ENCODE measurements at places on chromosomes 6 and 20.
A peak's percentile ranks its signal among the peaks of the same experiment; 100 is the strongest.

DNA sequence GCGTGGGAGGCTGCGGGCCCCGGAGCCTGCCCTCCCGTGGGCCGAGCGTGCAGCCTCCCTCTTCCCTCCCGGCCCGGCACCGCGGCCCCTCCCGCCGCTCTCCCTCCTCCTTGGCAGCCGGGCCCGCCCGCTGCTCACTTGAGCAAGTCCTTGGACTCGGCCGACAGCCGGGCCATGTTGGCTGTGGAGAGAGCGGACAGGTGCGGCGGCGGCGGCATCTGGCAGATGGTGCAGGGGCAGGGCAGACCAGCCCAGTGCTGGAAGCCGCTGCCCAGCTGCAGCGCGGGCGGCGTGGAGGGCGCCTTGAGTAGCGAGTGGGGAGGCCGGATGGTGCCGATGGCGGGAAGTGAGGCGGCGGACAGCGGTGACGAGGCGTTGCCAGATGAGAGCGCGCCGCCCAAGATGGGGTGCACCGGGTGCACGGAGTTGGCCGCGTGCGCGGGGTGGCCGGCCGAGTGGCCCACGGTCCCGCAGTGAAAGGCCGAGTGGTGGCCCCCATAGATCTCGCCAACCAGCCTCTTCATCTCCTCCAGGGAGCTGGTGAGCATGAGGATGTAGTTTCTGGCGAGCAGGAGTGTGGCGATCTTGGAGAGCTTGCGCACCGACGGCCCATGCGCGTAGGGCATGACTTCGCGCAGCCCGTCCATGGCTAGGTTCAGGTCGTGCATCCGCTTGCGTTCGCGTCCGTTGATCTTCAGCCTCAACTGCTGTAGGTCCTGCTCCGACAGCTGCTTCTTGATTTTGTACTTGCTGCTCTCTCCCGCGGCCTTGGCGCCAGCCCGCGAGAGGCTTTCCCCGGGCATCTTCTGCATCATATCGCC lies 766 bp downstream of the OLIG3 start:
- DNase-seq, result no peak

DNA sequence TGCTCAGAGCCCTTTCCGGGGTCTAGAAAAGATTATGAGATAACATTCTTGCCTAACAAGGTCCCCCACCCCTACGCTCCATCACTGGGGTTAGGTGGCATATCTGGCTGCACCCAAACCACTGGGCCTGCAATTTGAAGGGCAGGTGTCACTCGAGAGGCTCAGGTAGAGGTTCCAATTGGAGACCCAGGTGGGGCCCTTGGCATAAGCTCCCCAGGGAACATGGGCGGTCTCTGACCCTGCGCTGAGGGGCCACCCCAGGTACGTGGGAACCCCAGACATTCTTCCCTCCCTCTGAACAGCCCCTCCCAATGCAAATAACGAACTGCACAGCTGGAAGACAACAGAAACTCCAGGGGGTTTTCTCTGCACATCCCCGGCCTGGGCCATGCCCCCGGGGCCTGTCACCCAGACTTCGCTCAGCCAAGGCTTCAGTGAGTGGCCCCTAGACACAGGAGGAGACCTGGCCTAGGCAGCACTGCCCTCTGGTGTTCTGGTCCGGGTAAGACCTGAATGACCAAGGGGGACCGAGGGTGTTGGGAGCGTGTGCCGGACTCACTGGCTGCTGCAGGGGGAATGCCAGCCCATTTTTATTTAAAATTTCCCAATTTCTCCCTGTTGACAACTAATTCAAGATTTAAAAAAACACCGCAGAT lies 47.5 kb downstream of the DSTN start:
- no peak for DNase-seq

- DNase-seq, result no peak
These were observed 57.9 kb upstream of the AKAP12 start for GRCh38 chr6:151181706-151182363.

DNA sequence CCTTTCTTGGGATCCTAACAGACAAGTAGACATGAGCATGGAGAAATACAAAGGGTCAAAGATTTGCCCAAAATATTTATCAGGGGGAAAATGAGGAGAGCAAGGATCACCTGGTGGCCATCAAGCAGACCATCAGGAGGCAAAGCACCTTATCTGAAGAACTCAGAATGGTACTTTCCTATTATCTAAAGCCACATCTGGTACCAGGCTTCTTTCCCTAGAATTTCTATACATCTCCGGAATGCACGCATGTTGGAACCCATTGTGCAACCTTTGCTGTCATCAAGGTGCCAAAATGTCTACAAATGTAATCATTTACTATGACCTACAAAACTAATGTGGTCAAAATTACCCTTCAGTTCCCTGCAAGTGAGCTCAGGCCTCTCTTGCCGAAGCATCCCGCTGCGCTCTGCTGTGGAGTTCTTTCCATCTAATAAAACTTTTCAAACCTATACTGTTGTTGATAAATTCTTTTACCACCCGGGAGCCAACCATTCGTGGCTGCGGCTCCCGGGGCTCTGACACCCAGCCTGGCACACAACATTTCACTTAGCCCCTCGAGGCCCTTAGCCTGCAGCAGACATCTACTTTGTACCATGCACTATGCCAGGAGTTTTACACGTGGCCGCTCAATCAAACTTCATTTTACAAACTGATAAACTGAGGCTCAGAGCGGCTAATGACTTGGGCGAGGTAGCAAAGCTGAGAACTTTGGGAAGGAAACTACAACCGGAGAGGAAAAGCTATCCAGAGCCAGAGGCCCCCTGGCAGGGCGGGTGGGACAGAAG lies 3.8 kb upstream of the CPXM1 start:
- DNase-seq, result no peak

- DNase-seq, result no peak
These were observed 64.8 kb downstream of the IBTK start for GRCh38 chr6:82182756-82183155.

GRCh38 chr6:26029570-26029856 lies 57.7 kb upstream of the HFE start:
- DNase-seq, result no peak

- no peak for DNase-seq
These were observed 190.3 kb upstream of the PCSK2 start for GRCh38 chr20:17036541-17036940.

DNA sequence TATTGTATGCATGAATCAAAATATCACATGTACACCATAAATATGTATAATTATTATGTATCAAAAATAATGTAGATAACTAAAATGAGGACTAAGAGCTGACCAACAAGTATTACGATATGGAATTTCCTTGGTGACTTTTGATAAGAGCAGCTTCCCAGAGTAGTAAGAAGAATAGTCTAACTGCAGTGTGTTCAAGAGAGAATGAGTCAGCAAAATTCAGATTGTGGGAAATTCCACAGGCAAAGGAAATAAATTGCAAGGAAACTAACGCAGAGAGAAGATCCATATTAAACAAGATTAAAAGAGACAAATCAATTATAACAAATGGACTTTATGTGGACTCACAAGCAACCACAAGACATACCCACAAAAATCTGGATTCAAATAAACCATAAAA lies 26.4 kb downstream of the FRK start:
- DNase-seq, result no peak

GRCh38 chr20:9025643-9026042 lies 43.2 kb upstream of the PLCB4 start:
- DNase-seq, result no peak

- no peak for DNase-seq
These were observed 87.7 kb upstream of the FAM184A start for GRCh38 chr6:119166024-119166784.

DNA sequence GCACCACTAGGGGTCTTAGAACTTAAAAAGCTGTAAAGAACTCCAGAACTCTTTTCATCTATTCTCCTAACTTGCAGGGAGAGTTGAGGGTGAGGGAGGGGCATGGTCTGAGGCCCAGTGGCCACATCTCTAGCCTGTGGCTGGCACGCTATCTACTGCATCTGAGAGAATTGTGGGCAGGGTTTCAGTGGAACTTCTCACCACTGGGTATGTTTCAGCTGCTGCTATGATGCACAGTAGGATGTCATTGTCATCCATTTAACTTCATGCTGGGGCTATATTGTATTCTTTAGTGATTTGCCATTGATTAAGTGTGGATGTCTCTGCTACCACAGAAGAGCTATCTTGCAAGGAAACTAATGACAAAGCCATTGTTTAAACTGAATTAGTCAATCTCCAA lies 4.5 kb downstream of the TMEM14A start:
- no peak for DNase-seq

DNA sequence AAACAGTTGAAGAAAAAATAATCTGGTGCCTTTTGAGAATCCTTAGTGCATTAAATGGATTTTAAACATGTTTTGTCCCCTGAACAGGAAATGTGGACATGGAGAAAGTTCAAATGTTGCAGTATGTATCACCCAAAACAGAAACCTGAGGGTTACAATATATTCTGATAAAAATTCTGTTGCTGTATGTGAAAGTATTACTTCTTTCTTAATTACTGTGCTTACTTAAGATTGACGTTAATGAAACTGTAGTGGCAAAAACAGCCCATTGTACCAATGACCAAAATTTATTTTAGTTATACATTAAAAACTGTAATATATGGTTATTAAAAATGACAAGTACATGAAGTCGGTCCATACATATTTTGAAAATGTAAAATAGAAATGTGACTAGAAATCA lies 100.6 kb downstream of the PRDM1 start:
- no peak for DNase-seq

- peak; percentile 46 for DNase-seq
These were observed 15.8 kb upstream of the PPP1R16B start for GRCh38 chr20:38789503-38790199.

DNA sequence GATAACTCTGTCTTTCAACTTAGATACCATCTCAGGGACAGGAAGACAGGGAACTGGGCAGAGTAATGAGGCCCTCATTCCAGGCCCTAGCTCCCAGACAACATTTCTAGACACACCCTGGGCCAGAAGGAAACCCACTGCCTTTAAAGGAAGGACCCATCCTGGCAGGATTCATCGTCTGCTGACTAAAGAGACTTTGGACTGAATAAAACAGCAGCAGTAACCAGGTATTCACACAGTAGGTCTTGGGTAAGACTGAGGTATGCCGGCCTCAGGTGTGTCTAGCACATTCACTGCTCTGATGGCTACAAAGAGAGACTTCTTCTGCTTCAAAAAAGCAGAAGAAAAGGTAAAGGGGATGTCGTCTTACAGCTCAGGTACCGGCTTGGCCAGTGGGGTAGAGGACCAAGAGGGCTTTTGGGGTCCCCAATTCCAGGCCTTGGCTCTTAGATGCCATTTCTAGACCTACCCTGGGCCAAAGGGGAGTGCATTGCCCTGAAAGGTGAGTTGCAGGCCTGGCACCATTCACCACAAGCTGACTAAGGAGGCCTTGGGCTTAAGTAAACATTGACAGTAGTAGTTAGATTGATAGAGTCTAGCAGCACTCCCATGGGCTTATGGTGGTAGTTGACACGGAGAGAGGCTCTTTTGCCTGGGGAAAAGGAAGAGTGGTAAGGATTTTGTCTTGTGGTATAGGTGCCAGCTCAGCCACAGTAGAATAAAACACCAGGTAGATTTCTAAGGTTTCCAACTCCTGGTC lies 13.4 kb downstream of the SNX14 start:
- no peak for DNase-seq

- no peak for DNase-seq
These were observed 650.5 kb downstream of the UTRN start for GRCh38 chr6:144935661-144936060.

DNA sequence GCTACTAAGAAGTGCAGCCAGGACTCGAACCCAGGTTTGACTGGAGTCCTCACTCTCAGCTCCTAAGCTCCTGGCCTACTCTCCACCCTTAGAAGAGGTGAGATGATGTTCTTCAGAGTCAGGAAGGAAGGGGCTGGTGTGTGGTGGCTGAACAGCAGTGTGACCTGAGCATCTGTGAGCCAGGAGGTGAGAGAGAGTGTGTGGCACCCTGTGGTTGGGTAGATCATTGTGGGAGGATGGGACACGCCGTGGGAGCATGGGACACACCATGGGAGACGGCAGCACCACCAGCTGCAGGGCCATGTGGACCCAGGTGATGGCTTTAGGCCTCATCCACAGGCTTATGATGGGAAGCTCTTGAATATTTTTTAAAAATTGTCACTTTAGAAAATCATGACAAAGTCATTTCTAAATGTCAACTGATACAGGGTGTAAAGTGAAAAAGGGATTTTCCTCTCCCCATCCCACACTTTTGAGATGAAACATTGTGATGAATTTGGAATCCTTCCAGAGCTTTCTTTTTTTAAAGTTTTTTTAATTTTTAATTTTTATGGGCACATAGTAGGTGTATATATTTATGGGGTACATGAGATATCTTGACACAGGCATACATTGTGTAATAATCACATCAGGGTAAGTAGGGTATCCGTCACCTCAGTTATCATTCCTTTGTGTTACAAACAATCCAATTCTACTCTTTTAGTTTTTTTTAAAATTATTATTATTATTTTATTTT lies 31.6 kb downstream of the SRC start:
- DNase-seq, result no peak

GRCh38 chr6:8857160-8857559 lies 421.8 kb upstream of the SLC35B3 start:
- no peak for DNase-seq

GRCh38 chr6:69289689-69290495 lies 506.9 kb downstream of the LMBRD1 start:
- DNase-seq, result no peak

DNA sequence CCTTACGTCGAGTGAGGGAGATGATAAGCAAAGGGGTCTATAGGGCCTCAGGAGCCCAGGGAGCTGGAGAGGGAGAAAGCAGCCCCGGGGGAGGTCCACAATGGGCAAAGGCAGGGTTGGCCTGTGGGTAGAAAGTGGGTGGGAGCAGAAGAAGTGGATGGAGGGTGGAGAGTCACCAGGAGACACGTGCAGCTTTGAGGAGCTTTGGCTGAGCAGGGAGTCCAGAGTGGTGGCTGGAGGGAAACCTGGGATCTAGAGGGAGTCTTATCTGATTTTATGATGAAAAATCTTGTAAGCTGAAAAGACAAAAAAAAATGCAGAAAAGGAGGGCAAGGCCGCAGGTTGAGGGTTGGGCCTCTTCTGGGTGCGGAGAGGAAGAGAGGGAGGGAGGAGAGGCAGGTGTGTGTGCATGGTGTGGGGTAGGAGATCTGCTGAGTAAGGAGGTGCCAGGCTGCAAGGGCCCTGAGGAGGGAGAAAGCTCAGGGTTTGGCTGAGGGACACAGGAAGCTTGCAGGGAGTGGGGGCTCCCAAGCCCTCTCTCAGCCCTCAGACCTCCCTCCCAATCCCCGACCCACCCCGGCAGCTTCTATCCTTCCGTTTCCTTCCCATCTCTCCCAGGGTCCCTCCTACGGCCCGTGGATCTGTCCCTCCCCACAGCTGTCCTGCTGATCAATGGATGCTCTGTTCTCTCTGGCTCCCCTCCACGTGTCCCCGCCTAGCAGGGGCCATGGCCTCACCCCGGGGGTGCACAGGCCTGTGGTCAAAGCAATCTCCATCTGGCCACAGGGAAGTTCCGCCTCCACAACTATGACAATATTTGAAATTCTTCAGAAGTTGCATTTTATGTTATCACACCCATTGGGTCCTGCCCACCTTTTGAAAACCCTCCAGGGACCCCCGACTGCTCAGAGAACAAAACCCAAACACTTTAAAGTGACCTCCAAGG lies 17.1 kb upstream of the BPI start:
- DNase-seq, result no peak

DNA sequence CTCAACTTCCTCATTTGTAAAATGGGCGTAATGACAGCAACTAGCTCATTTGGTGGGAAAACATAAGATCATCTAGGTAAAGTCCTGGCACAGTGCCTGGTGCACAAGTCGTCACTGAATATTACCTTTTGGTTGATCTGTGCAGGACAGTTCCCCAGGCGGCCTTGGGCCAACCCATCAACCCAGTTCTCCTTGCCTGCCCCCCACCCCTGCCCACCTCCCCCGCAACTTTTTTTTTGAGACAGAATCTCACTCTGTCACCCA lies 99.2 kb downstream of the JPH2 start:
- no peak for DNase-seq
